T-helper 2 cell treated with Interferon-gamma antibody and Interleukin-4, amounts not matched to agents 5 μg/mL and 100 μg/mL, for 36 hours (primary cell): ENCODE measurements at places on chromosomes 5 and 9.

GRCh38 chr9:108956631-108957026 is 22.4 kb downstream of the ABITRAM start:
- H3K4me3 ChIP-seq: no peak overlapping the region
- no peaks in the 10 kb centered on the region for H3K4me1 ChIP-seq

DNA sequence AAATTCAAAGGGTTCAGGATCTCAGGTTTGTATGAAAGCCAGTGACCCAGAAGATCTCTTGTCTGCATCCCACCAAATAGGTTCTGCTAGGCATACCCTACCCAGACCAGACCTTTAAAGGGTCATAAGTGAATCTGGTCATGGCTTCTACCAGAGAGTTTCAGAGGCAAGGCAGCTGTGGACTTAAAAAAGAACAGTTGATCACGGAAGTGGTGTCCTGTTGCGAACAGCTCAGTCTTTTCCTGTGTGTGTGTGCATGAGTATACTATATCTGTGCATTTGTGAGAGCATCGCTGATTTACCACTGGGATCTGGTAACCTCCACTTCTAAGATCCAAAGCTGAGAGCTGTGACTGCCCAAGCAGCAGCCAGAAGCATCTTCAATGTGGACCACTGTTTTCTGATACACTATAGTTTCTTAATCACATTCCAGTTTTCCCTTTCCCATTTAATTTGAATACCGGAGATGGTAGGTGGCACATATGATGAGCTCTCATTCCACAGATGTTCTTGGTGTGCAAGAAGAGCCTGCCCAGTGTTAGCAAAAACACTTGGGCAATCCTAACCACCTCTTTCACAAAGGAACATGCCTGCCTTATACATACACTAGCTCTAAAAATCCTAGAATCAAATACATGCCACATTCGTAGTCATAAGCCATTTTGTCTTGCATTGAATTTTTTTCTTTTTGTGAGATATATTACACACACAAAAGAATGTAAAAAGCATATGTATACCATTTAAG is 36.2 kb upstream of the OR2S2 start:
- no peaks in the 10 kb centered on the region for H3K4me1 ChIP-seq

GRCh38 chr5:132867046-132867451 is 607 bp downstream of the UQCRQ start:
- H3K4me1 ChIP-seq: peaks cover 18% of the 10 kb centered on the region
- peak overlapping the region; percentile 98 for H3K4me3 ChIP-seq
- H3K27ac ChIP-seq: peak overlapping the region; percentile 99
- H3K27me3 ChIP-seq: peaks cover 11% of the 10 kb centered on the region
- peaks cover 26% of the 10 kb centered on the region for H3K36me3 ChIP-seq

DNA sequence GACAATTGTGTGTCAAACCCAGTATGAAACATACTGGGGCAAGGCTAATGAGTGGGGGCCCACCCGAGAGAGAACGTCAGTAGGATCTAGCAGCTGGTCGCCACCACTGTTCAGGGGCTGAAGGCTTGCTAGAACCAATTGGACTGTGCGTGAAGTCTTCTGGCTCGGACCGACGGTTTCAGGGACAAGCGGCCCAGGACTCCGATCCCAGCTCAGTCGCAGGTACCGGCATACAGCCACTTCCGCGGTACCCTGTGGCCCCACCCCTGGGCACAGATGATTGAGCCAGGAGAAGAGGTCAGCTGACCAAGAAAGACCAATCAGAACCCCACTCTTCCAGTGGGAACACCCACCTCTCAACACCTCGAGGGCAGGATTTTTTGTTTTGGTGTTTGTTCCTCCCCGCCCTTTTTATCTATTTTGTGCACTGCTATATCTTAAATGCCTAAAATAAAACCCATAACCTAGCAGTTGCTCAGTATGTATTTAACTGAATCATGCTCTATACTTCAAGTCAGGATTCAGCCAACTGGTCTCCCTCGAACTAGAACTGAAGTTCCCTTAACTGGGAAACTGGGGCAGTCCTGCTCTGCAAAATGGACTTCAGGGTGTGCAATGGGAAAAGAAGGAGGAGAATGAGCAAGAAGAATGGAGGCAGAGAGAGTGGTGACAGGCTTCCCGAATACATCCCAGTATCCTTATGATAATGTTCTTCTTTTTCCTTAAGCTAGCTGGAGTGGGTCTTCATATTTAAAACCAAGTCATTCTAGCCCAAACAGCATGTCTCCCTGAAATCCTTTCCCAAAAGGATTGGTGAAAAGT is 21.1 kb upstream of the CPEB4 start:
- no peak overlapping the region for H3K27ac ChIP-seq
- DNase-seq: no peak
- H3K4me3 ChIP-seq: no peak overlapping the region
- no peaks in the 10 kb centered on the region for H3K4me1 ChIP-seq

DNA sequence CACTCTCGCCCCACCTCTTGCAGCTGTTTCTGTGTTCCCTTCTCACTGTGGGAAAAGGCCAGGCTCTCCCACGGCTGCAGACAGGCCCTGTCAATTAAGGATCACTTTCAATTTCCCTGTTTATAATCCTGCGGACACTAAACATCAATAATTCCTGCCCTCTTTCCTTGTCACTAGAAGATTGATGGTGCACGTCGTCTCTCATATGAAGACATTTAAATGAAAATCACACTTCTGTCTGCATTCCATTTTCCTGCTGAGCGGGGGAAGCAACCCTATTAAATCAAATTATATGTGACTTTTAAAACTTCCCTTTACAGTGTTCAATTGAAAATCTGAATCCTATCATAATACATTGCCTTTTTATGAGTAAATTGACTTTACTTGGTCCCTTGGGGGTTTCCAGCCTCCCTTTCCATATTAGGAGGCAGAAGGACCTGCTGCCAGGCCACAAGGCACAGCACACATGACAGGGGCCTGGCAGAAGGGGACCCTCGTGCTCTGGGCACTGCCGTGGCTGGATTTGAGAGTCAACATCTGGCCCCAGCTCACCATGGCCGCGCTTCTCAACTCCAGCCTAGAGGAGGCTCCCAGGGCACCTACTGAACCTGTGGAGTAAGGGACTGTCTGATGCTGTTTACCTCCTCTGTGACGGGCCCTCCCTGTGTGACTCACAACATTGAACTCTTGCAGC is 311.0 kb upstream of the IRX4 start:
- no peak for DNase-seq
- no peaks in the 10 kb centered on the region for H3K36me3 ChIP-seq
- no peak overlapping the region for H3K27ac ChIP-seq
- H3K4me3 ChIP-seq: no peak overlapping the region
- no peaks in the 10 kb centered on the region for H3K27me3 ChIP-seq

GRCh38 chr9:129989362-129989708 is 53.7 kb downstream of the FNBP1 start:
- peaks cover 52% of the 10 kb centered on the region for H3K4me1 ChIP-seq
- H3K27ac ChIP-seq: peak overlapping the region; percentile 75
- peaks cover 48% of the 10 kb centered on the region for H3K36me3 ChIP-seq
- H3K27me3 ChIP-seq: no peaks in the 10 kb centered on the region
- peak overlapping the region; percentile 47 for H3K4me3 ChIP-seq
- no peak for DNase-seq

DNA sequence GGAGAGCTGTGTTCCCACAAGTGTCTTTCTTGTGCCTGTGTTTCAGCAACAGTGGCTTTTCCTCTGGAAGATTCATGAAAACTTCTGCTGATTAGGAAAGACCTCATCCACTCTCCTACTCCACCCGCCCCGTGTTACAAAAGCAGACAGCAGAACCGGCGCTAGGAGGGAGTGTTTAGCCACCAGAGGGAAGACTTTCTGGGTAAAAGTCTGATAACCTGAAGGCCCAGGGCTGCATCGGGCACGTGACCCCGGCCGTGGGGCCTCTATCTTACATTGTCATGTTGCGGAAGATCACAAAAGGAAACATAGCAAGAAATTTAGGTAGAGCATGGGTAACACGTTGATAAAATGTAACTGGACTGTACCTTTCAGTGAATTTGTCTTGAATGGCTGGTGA is 32.0 kb upstream of the DMRT2 start:
- no peaks in the 10 kb centered on the region for H3K4me1 ChIP-seq
- H3K27me3 ChIP-seq: peaks cover 25% of the 10 kb centered on the region
- no peak overlapping the region for H3K27ac ChIP-seq
- no peak overlapping the region for H3K4me3 ChIP-seq
- DNase-seq: no peak
- no peaks in the 10 kb centered on the region for H3K36me3 ChIP-seq

DNA sequence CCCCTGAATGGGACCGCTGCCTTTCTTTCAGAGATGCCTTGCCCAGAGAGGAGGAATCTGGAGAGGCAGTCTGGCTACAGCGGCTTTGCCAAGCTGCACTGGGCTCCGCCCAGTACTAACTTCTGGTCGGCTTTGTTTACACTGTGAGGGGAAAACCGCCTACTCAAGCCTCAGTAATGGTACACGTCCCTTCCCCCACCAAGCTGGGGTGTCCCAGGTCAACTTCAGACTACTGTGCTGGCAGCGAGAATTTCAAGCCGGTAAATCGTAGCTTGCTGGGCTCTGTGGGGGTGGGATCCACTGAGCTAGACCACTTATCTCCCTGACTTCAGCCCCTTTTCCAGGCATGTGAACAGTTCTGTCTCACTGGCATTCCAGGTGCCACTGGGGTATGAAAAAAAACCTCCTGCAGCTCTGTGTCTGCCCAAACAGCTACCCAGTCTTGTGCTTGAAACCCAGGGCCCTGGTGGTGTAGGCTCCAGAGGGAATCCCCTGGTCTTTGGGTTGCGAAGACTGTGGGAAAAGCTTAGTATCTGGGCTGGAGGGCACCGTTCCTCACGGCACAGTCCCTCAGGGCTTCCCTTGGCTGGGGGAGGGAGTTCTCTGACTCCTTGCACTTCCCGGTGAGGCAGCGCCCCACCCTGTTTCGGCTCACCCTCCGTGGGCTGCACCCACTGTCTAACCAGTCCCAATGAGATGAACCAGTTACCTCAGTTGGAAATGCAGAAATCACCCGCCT is 171.2 kb downstream of the CWC27 start:
- no peak for DNase-seq
- no peak overlapping the region for H3K4me3 ChIP-seq
- H3K36me3 ChIP-seq: no peaks in the 10 kb centered on the region
- H3K27me3 ChIP-seq: no peaks in the 10 kb centered on the region

- no peak overlapping the region for H3K27ac ChIP-seq
- no peak overlapping the region for H3K4me3 ChIP-seq
- peaks cover 8% of the 10 kb centered on the region for H3K4me1 ChIP-seq
- peaks cover 72% of the 10 kb centered on the region for H3K36me3 ChIP-seq
These were observed 46.2 kb downstream of the MTAP start for GRCh38 chr9:21848615-21849014.

DNA sequence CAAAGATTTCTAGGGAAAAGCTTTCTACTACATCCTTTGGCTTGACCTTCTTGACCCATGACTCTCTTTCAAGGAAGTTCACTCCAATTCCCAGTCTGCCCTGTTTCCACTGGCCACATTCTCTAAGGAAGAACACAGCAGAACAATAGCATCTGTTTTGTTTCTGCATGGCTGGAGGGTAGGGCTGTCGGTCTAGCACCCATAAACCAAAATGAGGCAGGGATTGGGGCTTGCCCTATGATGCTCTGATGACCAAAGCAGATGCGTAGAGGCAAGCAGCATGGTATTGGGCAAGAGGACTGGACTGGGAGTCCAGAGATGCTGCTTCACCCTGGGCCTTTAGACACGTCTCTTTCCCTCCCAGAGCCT is 24.1 kb downstream of the GOLGA2 start:
- peak overlapping the region; percentile 20 for H3K4me3 ChIP-seq
- H3K27ac ChIP-seq: no peak overlapping the region
- H3K4me1 ChIP-seq: peaks cover 9% of the 10 kb centered on the region

- H3K4me1 ChIP-seq: no peaks in the 10 kb centered on the region
- peak overlapping the region; percentile 75 for H3K4me3 ChIP-seq
- H3K27ac ChIP-seq: no peak overlapping the region
- no peak for DNase-seq
- peaks cover 66% of the 10 kb centered on the region for H3K27me3 ChIP-seq
- H3K36me3 ChIP-seq: no peaks in the 10 kb centered on the region
These were observed 369 bp downstream of the OCLN start for GRCh38 chr5:69492923-69493395.

- H3K27me3 ChIP-seq: no peaks in the 10 kb centered on the region
- no peaks in the 10 kb centered on the region for H3K4me1 ChIP-seq
- H3K36me3 ChIP-seq: peaks cover 22% of the 10 kb centered on the region
- DNase-seq: no peak
These were observed 7.0 kb downstream of the TRMT10B start for GRCh38 chr9:37760416-37761161.

- no peak overlapping the region for H3K4me3 ChIP-seq
- DNase-seq: no peak
- no peak overlapping the region for H3K27ac ChIP-seq
These were observed 466.8 kb downstream of the DMAC1 start for GRCh38 chr9:7332780-7333179.

DNA sequence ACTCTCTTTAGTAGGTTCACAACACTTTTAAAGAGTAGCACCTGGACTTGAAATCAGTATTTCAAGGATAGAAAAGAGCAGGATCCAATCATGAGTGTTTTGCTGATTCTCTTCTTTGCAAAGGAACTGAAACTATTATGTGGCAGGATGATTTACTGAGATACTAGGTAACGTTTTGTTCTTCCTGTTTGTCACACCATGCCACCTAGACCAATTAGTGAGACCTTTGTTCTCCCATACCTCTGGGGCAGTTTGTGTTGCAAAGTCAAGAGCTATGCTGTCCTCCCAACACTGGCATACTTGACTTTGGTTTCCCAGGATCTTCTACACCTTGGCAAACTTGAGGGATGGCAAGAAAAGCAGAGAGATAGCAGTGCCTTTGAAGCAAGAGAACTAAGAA is 43.4 kb downstream of the PPP1R2B start:
- H3K27ac ChIP-seq: peak overlapping the region; percentile 86
- H3K36me3 ChIP-seq: peaks cover 9% of the 10 kb centered on the region
- no peaks in the 10 kb centered on the region for H3K27me3 ChIP-seq
- H3K4me1 ChIP-seq: peaks cover 37% of the 10 kb centered on the region

GRCh38 chr5:115455301-115455707 is 89.3 kb downstream of the FEM1C start:
- no peak overlapping the region for H3K4me3 ChIP-seq
- DNase-seq: no peak
- H3K27me3 ChIP-seq: peaks cover 6% of the 10 kb centered on the region

DNA sequence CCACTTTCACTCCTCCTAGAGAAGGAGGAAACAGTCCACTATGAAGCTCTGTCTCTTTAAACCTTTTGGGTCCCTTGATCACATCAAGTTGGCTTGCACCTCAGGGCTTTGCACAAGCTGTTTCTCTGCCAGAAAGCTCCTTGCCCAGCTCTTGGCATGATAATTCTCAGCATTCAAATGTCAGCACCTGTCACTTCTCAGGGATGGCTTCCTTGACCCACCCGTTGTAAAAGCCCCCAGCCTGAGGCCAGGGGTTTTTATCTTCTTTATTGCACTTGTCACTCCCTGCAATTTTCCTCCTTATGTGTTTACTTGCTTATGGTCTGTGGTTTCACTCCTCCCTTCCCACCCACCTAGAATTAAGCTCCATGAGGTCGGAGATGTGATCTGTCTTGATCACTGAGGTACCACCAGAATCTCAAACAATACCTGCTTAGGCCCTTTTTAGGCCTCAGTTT is 200.7 kb upstream of the TBC1D2 start:
- no peaks in the 10 kb centered on the region for H3K36me3 ChIP-seq
- peaks cover 6% of the 10 kb centered on the region for H3K27me3 ChIP-seq

- no peaks in the 10 kb centered on the region for H3K36me3 ChIP-seq
- DNase-seq: no peak
- H3K27ac ChIP-seq: no peak overlapping the region
- H3K4me1 ChIP-seq: peaks cover 5% of the 10 kb centered on the region
These were observed 139.4 kb downstream of the ATG10 start for GRCh38 chr5:82111191-82111590.

GRCh38 chr5:132501961-132502931 is 11.7 kb upstream of the IRF1 start:
- peaks cover 24% of the 10 kb centered on the region for H3K4me1 ChIP-seq
- no peak for DNase-seq
- no peak overlapping the region for H3K4me3 ChIP-seq
- no peaks in the 10 kb centered on the region for H3K36me3 ChIP-seq
- H3K27me3 ChIP-seq: peaks cover 6% of the 10 kb centered on the region
